CD4-positive, alpha-beta T cell treated with Interleukin-6 for 4 hours (primary cell): ENCODE measurements at places on chromosomes 4 and X.

- DNase-seq: no peak
Measured at GRCh38 chrX:130995439-130995838, 62.7 kb upstream of the ARHGAP36 start.

GRCh38 chr4:119286377-119287002 lies 35.4 kb downstream of the FABP2 start:
- DNase-seq: peak; percentile 55

DNA sequence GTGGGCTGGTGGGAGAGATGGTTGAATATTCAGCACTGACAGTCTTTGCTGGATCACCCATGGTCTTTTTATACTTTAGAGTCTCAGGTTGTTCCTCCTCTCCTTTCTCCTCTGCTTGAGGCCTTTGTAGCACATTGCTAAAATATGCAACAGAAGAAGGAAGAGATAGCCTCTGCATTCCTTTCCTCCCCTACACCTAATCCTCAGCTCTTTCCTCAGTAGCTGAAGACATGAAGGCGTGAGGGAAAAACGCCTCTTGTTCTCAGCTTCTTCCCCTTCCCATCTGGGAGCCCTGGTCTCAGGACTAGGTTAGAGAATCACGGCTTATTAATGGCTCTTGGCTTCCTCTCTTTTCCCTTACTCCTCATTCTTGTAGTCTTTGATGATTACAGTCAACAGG lies 76.8 kb downstream of the RNF150 start:
- no peak for DNase-seq

- DNase-seq: no peak
Measured at GRCh38 chr4:79864500-79865200, 208.4 kb downstream of the ANTXR2 start.

DNA sequence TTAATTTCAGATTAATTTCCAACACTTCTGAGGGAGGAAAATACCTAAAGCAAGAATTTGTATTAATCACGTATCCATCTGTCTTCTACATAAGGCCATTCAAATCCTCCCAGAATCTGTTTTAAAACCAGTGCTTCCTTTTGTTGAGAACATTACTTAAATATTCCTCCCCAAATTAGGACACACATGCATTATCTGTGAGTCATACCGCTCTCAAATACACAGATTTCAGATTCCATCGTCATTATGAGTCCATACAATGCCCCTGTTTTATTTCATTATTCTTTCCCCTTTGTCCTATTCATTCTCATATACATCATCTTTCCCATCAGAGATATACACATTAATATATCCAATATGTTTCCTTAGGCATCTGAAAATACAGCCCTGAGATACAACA lies 57.3 kb upstream of the PRSS12 start:
- no peak for DNase-seq

- no peak for DNase-seq
Measured at GRCh38 chr4:80004319-80004718, 68.7 kb downstream of the ANTXR2 start.
